ENCODE measurements at places on chromosomes 16 and 17. TPM values are rescaled to one million over a fixed set of nuclear protein-coding genes. Genes with fewer than 3 reads are reported as not detected.

Gene XYLT1
- total RNA-seq: 11.6 TPM

Gene GNAO1
- total RNA-seq: under 0.01 TPM

Gene HEATR9
- total RNA-seq: not detected

Gene BICDL2
- total RNA-seq: under 0.01 TPM

Gene ALDH3A1
- total RNA-seq: 0.28 TPM

Gene CRHR1
- not detected for total RNA-seq

Gene UBALD2
- total RNA-seq: 1.4 TPM

Gene FSCN2
- total RNA-seq: 1.9 TPM

Gene PIK3R6
- not detected for total RNA-seq

Gene NLK
- total RNA-seq: 13.1 TPM

Gene LRRC46
- not detected for total RNA-seq

Gene MPP2
- 2.0 TPM for total RNA-seq

Gene GGT6
- total RNA-seq: not detected

Gene TBC1D3B
- 1.3 TPM for total RNA-seq

Gene NPIPB5
- total RNA-seq: 42.7 TPM

Gene FAM20A
- 22.9 TPM for total RNA-seq

Gene KRTAP4-1
- total RNA-seq: not detected

Gene SDR42E1
- 0.09 TPM for total RNA-seq

Gene HBM
- total RNA-seq: not detected

Gene CTRB2
- total RNA-seq: not detected

Gene B4GALNT2
- total RNA-seq: 3.6 TPM

Gene BAHCC1
- 3.1 TPM for total RNA-seq

Gene LGALS9B
- total RNA-seq: not detected

Gene MC1R
- 4.3 TPM for total RNA-seq

Gene FGF11
- 0.71 TPM for total RNA-seq

Gene GCSH
- total RNA-seq: 14.2 TPM

Gene MT1H
- total RNA-seq: not detected

Gene TRPV3
- 1.4 TPM for total RNA-seq

Gene CCDC144A
- total RNA-seq: 3.5 TPM

Gene OTOA
- total RNA-seq: under 0.01 TPM
